AG04450 (cell line): ENCODE measurements at places on chromosomes 12 and 14.

DNA sequence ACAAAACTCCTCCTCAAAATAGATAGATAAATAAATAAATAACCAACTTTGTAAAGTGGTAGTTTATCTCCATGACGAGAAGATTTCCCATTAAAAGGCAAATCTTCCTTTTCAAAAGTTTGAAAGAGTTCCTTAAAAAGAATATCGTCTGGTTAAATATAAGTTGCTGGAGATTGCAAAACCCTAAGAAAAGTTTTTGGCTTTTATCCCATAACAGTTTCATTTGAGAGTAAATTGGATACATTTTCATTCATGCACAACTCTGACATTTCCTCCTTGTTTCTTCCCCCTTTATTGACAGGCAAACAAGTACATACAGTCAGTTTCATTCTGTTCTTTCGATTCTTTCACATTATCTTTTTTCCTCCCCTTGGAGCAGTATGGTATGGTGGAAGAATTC lies 45.4 kb upstream of the BTG1 start:
- no peak for DNase-seq

DNA sequence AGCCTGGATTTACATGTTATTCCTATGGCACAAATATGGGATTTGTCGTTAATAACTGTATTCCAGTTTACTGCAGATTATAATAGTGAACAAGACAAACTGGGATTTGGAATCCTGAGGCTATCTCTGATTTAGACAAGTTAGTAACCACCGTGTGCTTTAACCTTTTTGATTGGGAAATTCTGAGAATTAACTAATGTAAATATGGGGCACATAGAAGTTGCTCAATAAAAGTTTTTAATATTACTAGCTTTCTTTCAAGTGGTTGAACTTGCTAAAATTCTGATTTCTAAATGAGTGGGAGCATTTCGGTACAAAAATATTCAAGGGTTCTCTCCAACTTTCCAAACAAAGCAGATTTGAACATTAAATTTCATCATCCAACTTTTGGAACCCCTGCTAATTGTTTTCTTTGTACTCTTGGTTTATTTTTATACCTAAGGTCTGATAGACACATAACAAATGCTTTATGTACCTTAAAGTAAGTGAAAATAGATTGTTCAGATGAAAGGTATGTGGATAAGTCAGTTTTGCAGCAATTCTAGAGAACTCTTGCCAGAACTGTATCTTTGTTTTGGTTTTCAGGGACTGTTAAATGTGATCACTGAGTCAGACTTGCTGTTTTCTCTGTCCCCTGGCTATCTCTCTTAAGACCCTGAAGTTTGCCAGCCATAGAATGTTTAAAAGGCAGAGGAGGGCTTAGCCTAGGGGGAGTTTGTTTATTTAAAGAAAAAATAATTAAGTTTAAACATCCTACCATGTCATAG lies 57.5 kb downstream of the FRS2 start:
- peak; percentile 59 for DNase-seq

GRCh38 chr12:52267266-52267665 lies 7.2 kb upstream of the KRT86 start:
- DNase-seq = no peak

- no peak for DNase-seq
These were observed 3.0 kb downstream of the WNT1 start for GRCh38 chr12:48980953-48981756.

- DNase-seq = no peak
These were observed 26.3 kb downstream of the EML1 start for GRCh38 chr14:99819514-99819913.

- no peak for DNase-seq
These were observed 579 bp upstream of the RNASE1 start for GRCh38 chr14:20803223-20803622.

DNA sequence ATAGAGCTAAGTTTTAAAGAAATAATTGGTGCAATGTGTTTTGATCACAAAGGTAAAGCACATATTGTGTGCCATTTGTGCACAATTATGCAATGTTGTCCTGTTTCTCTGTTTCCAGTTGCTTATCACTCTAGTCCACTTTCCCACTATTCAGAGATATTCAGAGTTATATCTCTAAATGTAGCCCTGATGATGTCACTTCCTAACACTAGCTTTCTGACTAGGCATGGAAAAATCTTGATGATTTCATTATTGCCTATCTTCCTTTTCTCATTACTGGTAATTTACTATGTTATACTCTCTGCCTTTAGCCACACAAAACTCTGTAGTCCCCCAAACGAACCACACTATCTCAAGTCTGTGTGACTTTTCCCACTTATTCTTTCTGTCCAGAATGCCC lies 221.2 kb downstream of the TRHDE start:
- no peak for DNase-seq

- no peak for DNase-seq
These were observed 56.2 kb upstream of the DDHD1 start for GRCh38 chr14:53209370-53209769.

DNA sequence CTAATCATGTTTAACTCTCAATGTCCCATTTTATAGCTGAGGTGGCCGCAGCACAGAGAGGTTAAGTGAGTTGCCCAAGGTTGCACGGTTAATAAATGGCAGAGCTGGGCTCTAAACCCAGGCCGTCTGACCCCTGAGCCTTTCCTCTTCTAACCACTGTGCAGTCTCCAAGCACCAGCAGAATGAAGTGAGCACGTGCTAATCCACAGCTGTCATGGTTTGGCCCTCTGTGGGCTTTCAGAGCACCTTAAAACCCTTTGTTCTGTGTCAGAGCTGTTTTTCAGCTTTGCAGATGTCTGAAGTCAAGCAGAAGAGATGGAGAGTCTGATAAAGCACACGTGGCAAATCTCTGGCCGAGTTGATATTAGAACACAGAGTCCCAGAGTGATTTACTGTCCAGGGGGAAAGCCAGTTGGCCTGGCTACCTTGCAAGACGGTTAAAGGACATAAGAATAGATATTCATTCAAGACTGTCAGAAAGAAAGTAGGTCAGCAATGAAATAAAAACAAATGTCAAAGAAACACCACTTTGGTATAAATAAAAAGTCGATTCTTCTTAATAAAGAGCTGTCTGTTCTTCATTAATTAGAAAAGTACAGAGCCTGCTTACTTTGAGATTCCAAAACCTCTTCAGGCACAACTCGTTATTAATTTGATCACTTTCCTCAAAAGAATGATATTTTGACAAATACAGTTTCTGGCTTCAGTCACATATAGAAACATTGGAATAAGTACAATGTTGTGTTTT lies 107.3 kb downstream of the CRADD start:
- no peak for DNase-seq

GRCh38 chr12:71057330-71057729 lies 100.5 kb downstream of the TSPAN8 start:
- no peak for DNase-seq

DNA sequence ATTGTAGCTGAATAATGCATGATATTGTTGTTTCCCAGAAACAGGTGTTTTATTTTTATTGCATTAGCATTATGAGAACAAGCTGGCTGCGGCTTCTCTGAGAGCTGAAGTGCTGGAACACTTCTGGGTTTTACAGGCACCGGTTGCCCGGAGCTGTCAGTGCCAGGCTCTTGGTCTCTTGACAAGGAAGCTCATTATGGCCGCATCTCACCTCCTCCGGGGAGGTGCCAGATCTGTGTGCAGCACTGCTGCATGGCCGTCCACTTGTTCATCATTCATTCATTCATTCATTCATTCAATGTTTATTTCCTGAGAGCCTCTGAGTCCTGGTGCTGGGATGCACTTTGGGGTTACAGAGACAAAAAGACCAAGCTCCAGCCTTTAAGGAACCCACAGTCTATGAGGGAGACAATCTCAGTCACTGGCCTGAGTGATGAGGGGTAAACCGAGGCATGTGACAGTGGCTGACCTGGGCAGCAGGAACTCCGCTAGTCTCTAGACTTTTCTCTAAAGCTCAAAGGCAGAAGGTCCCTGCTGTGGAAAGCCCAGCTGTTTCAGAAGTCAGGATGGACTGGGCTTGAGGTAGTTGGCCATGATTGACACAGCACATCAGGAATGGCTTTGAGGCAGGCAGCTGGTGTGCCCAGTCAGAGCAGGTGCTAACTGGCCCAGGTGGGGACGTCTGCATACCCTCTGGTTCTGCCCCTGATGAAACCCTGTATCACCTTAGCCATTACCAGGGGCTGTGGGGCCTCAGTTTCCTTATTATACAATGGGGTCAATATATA lies 181.0 kb downstream of the ADGRD1 start:
- DNase-seq = no peak

GRCh38 chr14:78278464-78279250 lies 108.5 kb downstream of the NRXN3 start:
- DNase-seq = no peak

DNA sequence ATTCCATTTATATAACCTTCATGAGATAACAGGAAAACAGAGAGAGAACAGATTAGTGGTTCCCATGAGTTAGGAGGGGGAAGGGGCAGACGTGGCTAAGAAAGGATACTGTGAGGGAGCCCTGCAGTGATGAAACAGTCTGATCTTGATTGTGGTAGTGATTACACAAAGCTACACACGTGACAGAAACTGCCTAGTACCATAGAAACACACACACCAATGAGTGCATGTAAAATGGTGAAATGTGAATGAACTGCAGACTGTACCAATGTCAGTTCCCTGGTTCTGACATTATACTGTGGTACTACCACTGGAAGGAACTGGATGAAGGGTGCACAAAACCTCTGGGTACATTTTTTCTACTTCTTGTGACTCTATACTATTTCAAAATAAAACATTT lies 36.9 kb downstream of the NRDE2 start:
- no peak for DNase-seq

DNA sequence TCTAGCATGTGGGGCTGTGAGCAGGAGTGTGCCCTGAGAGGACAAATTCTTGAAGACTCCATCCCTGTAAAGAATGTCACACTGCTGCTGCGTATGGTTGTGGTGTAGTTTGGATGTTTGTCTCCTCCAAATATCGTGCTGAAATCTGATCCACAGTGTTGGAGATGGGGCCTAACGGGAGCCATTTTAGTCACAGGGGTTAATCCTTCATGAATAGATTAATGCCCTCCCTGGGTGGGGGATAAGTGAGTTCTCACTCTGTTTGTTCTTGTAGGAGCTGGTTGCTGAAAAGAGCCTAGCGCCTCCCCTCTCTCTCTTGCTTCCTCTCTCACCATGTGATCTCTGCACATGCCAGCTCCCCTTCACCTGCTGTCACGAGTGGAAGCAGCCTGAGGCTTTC lies 94.5 kb upstream of the VASH1 start:
- DNase-seq = no peak
